BE2C (cell line): ENCODE measurements at places on chromosomes 2 and 18.

GRCh38 chr18:26458526-26459232 is 89.7 kb downstream of the KCTD1 start:
- DNase-seq: no peak

GRCh38 chr2:174628528-174629169 is 31.0 kb upstream of the WIPF1 start:
- DNase-seq: no peak

GRCh38 chr2:132430895-132431294 is 14.3 kb downstream of the GPR39 start:
- DNase-seq: no peak

DNA sequence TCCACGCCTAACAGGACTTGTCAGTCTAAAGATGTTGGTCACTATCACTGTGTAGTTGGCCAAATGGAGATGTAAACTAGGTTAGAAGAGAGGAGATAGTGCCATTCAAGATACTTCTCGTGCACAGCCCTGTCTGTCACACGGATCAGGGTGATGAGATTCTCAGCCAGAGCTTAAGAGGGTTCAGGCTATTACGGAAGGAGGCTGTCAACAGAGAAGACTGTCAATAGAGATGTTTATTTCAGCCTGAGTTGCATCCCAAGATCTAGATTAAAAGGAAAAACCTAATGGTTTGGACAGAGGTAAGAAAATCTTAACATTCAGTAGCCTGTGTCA is 83.4 kb downstream of the AAK1 start:
- no peak for DNase-seq

DNA sequence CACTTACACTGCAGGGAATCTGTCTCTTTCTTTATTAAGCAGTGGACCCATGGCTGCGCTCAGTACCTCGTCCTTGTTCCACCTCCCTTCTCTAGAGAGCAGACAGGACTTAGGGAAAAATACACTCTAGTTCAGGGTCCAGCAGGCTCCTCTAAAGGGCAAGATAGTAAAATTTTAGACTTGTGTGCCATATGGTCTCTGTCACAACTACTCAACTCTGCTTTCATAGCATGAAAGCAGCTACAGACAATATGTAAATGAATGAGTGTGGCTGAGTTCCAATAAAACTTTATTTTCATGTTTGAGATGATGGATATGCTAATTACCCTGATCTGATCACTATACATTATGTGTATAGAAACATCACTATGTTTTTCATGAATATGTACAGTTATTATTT is 163.1 kb downstream of the BABAM2 start:
- no peak for DNase-seq

GRCh38 chr2:46118656-46119371 is 178.4 kb upstream of the EPAS1 start:
- DNase-seq: no peak

- no peak for DNase-seq
These were observed 51.2 kb downstream of the LIMS1 start for GRCh38 chr2:108585436-108585835.

GRCh38 chr18:906416-907114 is 1.9 kb downstream of the ADCYAP1 start:
- peak; percentile 64 for DNase-seq

DNA sequence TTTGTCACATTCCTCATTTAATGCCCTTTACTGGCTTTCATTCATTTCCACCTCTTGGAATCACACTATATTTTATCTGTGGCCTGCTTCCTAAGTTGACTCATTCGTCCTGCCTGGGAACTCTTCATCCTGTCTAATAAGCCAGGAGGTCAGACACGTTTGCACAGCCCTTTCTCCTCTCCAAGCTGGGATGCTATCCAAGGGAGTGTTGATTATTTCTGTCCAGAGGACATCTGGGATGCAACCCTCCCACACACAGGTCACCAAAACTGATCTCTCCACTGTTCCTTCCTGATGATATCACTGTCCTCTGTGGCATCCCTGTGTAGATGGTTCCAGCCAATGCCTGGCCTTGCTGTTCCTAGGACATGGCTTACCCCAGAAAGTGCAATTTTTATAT is 79.8 kb upstream of the NOSTRIN start:
- DNase-seq: no peak

DNA sequence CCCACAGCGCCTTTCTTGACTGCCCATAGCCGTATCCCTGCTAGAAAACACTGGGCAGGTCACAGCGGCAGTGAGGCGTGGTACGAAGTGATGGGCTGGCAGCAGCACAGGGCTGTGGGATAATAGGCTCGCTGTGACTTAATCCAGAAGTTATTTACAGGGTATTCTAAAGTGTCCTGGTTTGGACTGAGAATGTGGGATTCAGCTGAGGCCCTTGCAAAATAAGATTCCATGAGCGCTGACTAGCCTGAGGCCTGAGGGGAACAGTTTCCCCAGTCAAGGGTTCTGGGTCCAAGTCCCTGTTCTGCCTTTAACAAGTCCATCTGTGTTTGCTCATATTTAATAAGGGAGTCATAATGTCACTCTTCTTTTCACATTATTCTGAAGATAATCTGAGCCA is 34.6 kb downstream of the SETBP1 start:
- DNase-seq: no peak

- DNase-seq: peak; percentile 29
These were observed at the start of gene GPR35 for GRCh38 chr2:240624950-240625621. Gene GPR35, plus strand, starts transcription at chr2:240625480. Its CDS starts 4,473 bp downstream, at chr2:240629953.
